ENCODE measurements at places on chromosomes 5 and 9. TPM values are rescaled to one million over a fixed set of nuclear protein-coding genes. Genes with fewer than 3 reads are reported as not detected.

JADE2 gene
- total RNA-seq, result 45.2 TPM

SUSD3 gene
- 0.67 TPM for total RNA-seq

KIF20A gene
- total RNA-seq, result 43.0 TPM

- DNase-seq, result no peak
Observed at GRCh38 chr9:135300346-135301141, 179.0 kb upstream of the PPP1R26 start.

- DNase-seq, result no peak
Observed at GRCh38 chr5:96743805-96744204, 63.9 kb downstream of the ERAP1 start.

DNA sequence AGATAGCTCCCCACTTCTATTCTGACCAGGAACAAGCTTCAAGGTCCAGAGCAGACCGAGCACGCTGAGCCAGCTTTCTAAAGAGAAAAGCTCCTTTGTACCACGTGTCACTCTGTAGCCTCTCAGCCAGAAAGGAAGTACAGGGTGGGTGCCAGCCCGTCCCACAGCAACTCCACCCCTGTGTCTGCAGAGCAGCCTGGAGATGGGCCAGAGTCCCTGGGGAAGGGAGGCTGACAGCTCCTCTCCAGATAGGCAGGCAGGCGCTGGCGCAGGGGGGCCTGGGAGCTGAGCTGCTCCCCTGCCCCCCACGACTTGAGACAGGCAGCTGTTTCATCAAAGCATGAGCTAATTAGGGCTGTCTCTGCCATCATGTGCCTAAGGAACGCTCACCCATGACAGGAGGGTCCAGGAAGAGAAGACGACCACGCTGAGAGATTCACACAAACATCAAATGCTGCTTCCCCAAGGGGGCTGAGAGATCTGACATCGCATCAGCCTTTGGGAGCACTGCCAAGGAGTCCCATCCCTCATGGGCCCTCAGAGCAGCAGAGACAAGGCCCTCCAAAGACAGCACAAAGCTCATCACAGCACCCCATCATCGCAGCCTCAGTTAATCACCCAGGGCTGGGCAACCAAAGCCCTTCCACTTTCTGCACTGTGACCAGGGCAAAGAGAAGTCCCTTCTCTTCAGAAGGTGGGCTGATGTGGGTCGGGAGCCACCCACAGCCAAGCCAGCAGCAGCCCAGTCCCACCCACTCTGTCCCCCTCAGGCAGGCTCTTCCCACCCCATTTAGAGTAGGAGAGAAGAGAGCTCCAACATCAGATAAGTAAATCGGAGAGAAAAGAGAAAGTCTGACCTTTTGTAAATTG, 78.5 kb upstream of the LRRTM2 start:
- no peak for DNase-seq

DNA sequence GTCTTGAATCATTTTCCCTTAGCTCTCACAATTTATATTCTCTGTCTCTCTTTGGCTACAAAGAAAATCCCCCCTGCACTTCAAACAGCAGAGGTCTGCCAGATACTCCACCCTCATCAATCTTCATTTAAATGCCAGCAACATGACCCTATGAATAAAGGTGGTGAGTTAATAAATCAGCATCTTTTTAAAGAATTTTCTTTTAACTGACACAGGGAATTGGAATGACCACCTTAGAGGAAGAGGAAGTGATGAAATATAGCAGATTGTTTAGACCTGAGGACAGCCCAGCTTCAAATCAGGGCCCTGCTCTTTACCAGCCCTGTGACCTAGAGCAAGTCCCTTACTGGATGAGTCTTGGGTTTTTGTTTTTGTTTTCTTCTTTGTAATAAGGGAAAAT, 223.1 kb upstream of the PAPPA start:
- DNase-seq, result no peak
